ENCODE measurements at places on chromosomes 16 and 17.

DNA sequence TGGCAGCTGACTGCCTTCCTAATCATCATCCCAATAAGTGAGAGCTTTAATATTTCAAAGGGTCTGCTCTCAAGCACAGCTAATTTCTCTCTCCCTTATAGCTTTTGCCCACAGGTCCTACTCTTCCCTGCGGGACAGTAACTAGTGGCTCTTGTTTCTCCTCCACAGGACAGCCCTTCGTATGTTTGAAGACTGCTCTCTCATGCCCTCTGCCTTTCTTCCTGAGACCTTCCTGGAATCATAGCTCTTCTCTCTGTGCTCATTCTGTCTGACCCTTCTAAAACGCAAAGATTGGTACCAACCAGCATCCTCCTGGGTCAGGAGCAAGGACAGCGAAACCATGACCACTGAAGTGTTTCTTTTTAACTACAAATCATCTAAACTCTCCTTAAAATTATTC lies 168.9 kb downstream of the GRIN2A start:
- no peak for DNase-seq

DNA sequence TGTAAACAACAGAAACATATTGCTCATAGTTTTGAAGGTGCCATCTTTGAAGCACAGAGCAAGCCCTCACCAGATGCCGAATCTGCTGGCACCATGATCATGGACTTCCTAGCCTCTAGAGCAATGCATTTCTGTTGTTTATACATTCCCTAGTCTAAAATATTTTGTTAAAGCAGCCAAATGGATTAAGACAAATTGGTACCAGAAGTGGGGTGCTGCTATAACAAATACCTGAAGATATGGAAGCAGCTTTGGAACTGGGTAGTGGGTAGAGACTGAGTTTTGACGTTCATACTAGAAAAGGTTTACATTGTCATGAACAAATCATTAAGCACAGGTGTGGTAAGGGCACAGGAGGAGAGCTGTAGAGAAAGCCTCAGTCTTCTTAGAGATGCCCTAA lies 13.6 kb downstream of the SGF29 start:
- no peak for DNase-seq

DNA sequence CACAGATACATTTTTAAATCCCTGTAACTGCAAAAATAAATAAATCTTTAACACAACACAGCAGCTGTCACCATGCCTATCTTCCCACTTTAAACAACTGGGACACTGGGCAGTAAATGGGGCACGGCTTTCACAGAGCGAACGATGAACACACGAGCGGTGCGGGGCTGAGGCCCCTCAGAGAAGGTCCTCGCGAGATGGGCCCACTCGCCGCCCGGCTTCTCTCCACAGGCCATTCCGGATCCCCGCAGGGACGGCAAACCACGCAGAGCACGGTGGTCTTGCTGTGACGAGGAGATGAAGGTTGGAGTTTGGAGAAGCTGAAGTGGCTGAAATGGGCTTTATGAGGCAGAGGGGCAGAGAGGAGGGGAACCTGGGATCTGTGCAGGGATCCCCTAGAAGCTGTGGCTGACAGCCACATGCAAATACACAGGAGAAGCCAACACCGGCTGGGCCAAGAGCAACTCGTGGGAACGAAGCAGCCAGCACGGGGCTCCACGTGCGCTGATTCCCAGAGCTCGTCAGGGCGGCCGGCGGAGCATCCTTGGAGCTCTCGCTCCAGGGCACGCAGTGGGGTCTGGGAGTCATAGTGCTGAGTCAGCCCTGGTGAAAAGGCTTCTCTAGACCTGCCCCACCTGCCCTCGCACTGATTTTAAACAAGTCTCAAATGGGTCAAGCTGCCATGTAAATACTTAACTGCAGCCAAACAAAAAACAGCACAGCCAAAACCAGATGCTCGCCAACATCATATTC lies 31.7 kb downstream of the CCDC57 start:
- no peak for DNase-seq

- no peak for DNase-seq
These were observed 24.5 kb downstream of the BEAN1 start for GRCh38 chr16:66451548-66451947.

DNA sequence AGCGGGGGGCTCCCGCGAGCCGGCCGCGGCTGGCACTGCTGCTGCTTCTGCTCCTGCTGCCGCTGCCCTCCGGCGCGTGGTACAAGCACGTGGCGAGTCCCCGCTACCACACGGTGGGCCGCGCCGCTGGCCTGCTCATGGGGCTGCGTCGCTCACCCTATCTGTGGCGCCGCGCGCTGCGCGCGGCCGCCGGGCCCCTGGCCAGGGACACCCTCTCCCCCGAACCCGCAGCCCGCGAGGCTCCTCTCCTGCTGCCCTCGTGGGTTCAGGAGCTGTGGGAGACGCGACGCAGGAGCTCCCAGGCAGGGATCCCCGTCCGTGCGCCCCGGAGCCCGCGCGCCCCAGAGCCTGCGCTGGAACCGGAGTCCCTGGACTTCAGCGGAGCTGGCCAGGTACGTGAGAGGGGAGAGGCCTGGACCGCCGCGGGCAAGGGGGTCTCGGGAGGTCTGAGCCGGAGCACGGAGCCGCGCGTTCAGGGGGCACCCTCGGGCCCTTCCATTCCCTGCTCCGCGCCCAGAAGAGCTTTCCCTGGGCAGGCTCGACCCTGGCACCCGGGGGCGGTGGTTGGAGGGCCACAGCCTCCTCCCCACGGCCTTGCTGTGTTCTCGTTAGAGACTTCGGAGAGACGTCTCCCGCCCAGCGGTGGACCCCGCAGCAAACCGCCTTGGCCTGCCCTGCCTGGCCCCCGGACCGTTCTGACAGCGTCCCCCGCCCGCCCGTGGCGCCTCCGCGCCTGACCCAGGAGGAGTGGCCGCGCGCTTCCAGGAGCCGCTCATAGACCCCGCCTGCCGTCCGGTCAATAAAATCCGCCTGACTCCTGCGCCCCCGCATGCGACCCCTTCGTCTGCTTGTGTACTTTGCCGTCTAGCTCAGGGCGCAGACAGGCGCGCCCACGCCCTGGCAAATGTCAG lies 591 bp downstream of the NPW start:
- peak; percentile 54 for DNase-seq
